ENCODE measurements at places on chromosomes 3 and 15. TPM values are rescaled to one million over a fixed set of nuclear protein-coding genes. Genes with fewer than 3 reads are reported as not detected.
A peak's percentile ranks its signal among the peaks of the same experiment; 100 is the strongest.

The CD200R1 gene
- 0.97 TPM for polyA plus RNA-seq

The RBPMS2 gene
- polyA plus RNA-seq, result not detected

The ZNF660 gene
- polyA plus RNA-seq, result 0.02 TPM

The AHSG gene
- polyA plus RNA-seq, result 0.59 TPM

The SLC25A36 gene
- polyA plus RNA-seq, result 69.2 TPM

The TIMP4 gene
- polyA plus RNA-seq, result 0.09 TPM

The AADAC gene
- not detected for polyA plus RNA-seq

DNA sequence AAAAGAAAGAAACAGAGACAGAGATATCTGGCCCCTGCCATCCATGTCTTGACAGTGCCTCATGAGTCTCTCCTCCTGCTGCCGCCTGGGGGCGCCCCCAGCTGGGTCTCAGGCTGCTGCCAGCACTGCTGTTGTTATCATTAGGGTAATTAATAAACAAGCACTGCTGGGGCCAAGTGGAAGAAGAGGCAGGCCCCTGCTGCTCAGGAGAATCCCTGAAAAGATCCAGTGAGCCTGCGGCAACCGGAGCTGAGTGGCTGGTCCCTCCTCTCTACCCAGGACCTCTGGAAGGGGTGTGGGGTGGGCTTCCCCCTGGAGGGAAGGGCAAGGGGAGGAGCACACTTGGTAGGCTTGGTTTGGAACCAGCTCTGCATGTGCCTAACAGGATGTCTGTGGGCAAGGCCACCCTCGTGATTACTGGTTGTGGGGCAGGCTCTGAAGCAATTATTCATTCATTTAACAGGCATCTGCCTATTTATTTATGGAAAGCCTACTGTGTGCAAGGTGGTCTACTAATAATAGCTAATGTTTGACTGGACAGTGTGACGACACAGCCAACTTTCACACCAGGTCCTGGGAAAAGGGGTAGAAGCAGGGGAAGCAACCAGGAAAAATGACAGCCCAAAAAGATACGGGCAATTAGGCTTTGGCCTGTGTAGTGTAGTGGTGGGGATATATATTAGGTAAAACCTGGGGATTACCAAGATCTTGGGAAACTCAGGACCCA lies 1.2 kb upstream of the TYRO3 start:
- H3K4me1 ChIP-seq, result peaks cover 11% of the 10 kb centered on the region
- peaks cover 6% of the 10 kb centered on the region for H3K36me3 ChIP-seq
- H3K27ac ChIP-seq, result no peak overlapping the region

GRCh38 chr3:32460031-32460749 lies 42.5 kb downstream of the CMTM6 start:
- H3K4me1 ChIP-seq, result peaks cover 12% of the 10 kb centered on the region
- H3K27me3 ChIP-seq, result no peaks in the 10 kb centered on the region
- no peak overlapping the region for H3K27ac ChIP-seq
- H3K4me3 ChIP-seq, result no peak overlapping the region
- peaks cover 5% of the 10 kb centered on the region for H3K36me3 ChIP-seq

- no peak for DNase-seq
- no peak overlapping the region for H3K27ac ChIP-seq
- H3K4me3 ChIP-seq, result no peak overlapping the region
- no peaks in the 10 kb centered on the region for H3K27me3 ChIP-seq
- H3K4me1 ChIP-seq, result no peaks in the 10 kb centered on the region
These were observed 159.9 kb upstream of the PFN2 start for GRCh38 chr3:150130404-150131100.

GRCh38 chr3:165837801-165838200 lies 578 bp upstream of the BCHE start:
- H3K27me3 ChIP-seq, result no peaks in the 10 kb centered on the region
- peaks cover 8% of the 10 kb centered on the region for H3K4me1 ChIP-seq

DNA sequence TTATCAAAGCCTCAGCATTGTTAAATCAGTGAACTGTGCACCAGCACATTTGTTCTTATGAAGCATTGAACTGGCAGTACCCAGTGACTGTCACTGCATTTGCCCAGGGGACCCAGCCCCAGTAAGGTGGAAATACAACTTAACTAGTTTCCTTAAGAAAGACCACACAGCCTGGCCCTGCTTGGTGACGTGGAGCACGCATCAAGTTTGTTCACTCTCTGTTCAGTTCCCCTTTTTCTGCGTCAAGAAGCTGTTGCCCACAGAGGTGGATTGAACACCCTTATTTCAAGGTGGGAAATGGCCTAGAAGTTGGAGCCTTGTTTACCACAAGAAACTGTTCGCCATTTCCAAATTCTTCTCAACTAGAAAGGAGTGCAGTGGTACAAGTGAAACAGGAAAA lies 69.9 kb upstream of the AGBL1 start:
- no peak overlapping the region for H3K4me3 ChIP-seq
- DNase-seq, result no peak
- H3K4me1 ChIP-seq, result no peaks in the 10 kb centered on the region

DNA sequence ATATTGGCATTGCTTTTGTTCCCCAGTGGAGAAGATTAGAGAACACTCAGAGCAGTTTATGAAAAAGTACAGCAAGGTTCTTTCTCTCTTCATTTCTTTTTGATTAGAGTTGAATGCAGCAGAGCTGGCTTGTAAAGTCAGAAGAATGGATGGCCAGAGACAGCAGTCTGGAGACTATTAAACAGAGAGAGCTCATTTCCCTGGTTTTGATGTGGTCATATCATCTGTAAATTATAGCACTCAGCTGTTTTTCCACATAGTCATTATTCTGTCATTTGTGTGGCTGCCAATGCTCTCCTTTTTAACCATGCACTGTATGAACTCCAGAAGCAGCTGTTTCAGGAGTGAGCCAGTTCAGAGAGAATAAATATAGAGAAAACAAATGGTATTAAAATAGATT lies 177.4 kb upstream of the CRBN start:
- no peaks in the 10 kb centered on the region for H3K4me1 ChIP-seq
- H3K27ac ChIP-seq, result no peak overlapping the region
- H3K36me3 ChIP-seq, result no peaks in the 10 kb centered on the region
- H3K4me3 ChIP-seq, result no peak overlapping the region

- no peak for DNase-seq
- no peak overlapping the region for H3K27ac ChIP-seq
- H3K4me3 ChIP-seq, result no peak overlapping the region
- peaks cover 9% of the 10 kb centered on the region for H3K4me1 ChIP-seq
- no peaks in the 10 kb centered on the region for H3K27me3 ChIP-seq
These were observed 28.0 kb downstream of the SENP7 start for GRCh38 chr3:101484805-101485620.

GRCh38 chr15:61974759-61975158 lies 85.5 kb downstream of the VPS13C start:
- no peak overlapping the region for H3K27ac ChIP-seq
- peaks cover 5% of the 10 kb centered on the region for H3K36me3 ChIP-seq
- no peak for DNase-seq
- no peak overlapping the region for H3K4me3 ChIP-seq
- H3K4me1 ChIP-seq, result no peaks in the 10 kb centered on the region

DNA sequence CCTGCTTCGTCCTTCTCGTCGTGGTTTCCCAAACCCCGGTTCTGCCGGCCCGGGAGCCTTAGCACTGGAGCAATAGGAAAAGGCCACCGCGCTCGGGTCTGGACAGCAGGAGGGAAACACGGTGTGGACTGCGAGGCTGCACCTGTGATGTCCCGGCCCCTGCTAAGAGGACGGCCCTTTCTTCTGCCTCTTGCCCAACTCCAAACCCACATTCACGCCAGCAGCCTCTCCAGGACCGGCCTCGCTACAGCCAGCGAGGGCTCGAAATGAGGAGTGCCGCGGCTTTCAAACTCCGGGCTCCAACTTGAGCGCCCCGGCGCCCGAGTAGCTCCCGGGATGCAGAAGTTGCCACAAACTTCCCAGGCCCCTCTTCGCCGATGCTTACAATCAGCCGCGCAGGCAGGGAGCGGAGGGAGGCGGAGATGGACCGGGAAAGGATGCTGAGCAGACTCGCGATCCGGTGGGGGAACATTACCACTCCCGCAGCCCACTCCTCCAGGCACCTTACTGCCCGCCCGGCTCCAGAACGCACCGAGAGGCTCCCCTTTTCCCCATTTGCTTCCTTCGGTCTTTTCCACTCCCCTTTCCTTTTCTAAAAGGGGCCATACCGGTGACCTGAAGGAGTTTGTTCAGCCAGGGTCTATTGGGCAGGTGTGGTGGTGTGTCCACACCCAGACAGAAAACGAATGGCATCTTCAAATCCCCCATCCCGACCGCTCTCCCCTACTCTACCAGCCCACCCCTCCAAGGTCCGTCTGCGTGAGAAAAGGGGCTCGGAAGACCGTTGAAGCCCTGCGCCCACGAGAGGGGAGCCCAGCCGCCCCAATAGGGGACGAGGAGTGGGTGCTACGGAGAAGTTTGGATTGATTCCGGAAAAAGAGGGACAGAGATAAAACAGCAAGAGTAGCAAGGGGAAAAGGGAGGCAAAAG lies 18.8 kb upstream of the SATB1 start:
- H3K4me1 ChIP-seq, result peaks cover 7% of the 10 kb centered on the region
- no peak for DNase-seq
- no peaks in the 10 kb centered on the region for H3K36me3 ChIP-seq
- H3K27ac ChIP-seq, result no peak overlapping the region
- H3K27me3 ChIP-seq, result peaks cover 34% of the 10 kb centered on the region
- H3K4me3 ChIP-seq, result peak overlapping the region; percentile 38

DNA sequence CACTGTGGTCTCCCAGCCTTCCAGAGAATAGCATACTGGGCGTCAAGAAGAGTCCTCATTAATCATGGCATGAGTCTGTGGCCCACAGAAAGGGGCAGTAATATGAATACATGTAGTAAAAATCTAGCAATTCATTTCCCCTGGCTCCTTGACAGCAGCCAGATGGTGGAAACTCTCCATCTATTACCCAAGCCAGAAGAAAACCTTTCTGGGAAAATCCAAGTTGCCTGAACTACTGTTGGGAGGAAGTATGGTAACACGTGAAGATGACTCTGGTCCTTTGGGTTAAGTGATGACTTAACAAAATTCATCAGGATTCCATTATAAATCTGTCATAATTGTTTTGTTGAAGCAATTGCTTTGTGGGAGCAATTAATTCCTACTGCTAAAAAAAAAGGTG lies 530.5 kb downstream of the FHIT start:
- H3K27ac ChIP-seq, result no peak overlapping the region
- H3K27me3 ChIP-seq, result no peaks in the 10 kb centered on the region
- no peak overlapping the region for H3K4me3 ChIP-seq
- no peak for DNase-seq
- H3K4me1 ChIP-seq, result no peaks in the 10 kb centered on the region

DNA sequence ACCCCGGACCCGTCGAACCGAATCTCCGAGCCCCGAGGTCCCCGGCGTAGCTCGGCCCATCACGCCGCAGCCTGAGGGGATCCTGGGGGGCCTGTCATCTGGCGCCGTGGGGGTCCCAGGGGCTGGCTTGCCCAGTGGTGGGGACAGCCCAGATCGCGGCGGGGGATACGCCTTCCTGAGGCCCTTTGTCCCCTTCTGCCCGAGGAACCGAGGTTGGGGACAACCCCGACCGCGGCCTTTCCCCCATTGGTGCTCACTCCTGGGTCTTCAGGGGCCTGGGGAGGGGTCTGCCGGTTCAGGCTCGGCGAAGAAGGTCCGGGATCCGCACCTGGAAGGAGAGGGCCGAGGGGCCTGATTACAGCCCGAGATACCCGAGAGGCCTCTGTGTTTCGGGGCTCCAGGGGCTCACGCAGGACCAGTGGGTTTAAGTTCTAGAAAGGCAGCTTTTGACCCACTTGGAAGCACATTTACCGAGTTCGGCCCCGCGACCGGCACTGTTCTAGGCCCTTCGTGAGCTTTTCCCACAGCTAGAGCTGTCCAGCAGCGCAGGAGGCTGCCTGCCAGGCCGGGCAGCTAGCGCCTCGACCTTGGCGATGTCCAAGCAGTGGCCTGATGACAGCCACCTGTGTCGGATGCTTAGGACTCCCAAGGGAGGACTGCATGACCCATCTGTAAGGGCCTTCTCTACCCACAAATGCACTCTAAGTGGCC lies 504 bp downstream of the ABHD2 start:
- no peaks in the 10 kb centered on the region for H3K36me3 ChIP-seq
- H3K4me1 ChIP-seq, result peaks cover 34% of the 10 kb centered on the region
- H3K4me3 ChIP-seq, result peak overlapping the region; percentile 95
- no peak for DNase-seq
- no peaks in the 10 kb centered on the region for H3K27me3 ChIP-seq
- H3K27ac ChIP-seq, result peak overlapping the region; percentile 66

DNA sequence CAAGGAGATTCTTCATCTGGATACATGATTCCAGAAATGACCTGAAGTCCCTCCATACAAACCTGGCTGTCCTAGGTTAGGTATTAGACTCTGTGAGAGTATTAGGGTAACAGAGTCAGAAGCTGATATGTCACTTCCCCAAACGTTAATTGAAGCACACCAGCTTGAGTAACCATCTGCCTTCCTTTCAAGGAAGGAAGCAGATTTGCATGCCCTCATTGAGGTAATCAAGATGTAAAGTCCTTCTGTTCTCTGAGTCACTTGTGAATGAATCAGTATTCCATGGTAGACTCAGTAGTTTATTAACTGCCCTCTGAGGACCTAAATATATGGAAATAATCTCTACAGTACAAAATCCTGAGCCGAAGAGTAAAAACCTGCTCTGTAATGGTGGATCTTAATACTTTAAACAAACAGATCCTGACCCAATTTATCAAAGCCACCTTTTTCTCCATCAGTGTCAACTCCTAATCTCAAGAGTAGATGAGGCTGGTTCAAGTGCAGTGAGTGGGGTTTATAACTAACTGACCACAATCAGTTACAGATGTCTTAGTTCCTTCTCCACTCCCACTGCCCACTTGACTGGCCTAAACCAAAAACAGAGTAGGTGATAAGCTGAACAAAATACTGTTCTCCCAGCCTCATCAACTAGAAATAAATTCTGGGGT lies 246.2 kb upstream of the CHRM5 start:
- no peak overlapping the region for H3K4me3 ChIP-seq
- no peaks in the 10 kb centered on the region for H3K36me3 ChIP-seq
- H3K27ac ChIP-seq, result no peak overlapping the region

DNA sequence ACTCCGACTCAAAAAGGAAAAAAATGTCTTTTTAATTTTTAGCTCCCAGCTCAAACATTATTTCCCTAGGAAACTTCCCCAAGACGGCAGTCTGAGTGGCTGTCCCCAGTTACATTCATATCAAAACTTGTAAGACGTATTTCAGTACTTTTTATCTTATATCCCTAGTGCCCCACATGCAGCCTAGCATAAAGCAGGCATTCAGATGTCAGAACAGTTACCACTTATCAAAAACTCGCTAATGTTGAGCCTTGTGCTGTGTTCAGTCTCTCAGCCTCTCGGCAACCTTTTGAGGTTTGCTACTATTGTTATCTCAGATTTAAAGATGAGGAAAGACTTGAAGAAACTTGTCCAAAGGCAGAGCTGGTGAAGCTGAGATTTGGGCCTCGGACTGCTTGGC lies 6.6 kb upstream of the SELENOS start:
- H3K27ac ChIP-seq, result no peak overlapping the region
- no peak overlapping the region for H3K4me3 ChIP-seq
- DNase-seq, result no peak
- no peaks in the 10 kb centered on the region for H3K4me1 ChIP-seq
- peaks cover 31% of the 10 kb centered on the region for H3K36me3 ChIP-seq

DNA sequence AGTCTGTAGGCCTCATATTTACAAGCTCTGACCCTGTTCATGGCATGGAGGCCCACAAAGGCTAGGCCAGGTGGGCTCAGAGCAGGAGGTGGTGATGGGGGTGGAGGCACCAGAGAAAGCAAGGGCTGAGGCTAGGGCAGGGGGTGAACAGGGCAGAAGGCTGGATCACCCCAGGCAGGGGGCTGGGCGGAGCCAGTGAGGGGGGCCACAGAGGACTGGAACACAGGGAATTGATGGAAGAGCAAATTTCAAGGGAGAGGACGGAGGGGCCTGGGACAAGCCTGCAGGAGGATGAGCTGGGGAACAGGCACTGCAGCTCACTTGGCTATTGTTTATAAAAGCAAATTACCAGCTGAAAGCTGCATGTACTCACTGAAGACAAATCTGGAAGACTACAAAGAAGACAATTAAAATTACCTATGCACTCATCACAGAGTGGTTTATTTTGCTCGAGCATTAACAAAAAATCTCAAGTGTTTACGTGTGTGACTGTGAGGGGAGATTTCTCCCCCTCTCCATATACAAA lies 11.0 kb downstream of the TNFAIP8L3 start:
- no peak overlapping the region for H3K4me3 ChIP-seq
- H3K27ac ChIP-seq, result no peak overlapping the region
- H3K4me1 ChIP-seq, result peaks cover 11% of the 10 kb centered on the region
- no peaks in the 10 kb centered on the region for H3K36me3 ChIP-seq
